ENCODE measurements at places on chromosomes 4 and X. TPM values are rescaled to one million over a fixed set of nuclear protein-coding genes. Genes with fewer than 3 reads are reported as not detected.
A peak's percentile ranks its signal among the peaks of the same experiment; 100 is the strongest.

GAGE12F gene
- not detected for total RNA-seq

ALAS2 gene
- total RNA-seq = 0.38 TPM

MTMR8 gene
- 0.44 TPM for total RNA-seq

IGFBP7 gene
- 698 TPM for total RNA-seq

KLHL13 gene
- 11.4 TPM for total RNA-seq

CT47B1 gene
- not detected for total RNA-seq

ZCCHC13 gene
- total RNA-seq = not detected

HHIP gene
- not detected for total RNA-seq

SLIT2 gene
- total RNA-seq = 6.0 TPM

DNA sequence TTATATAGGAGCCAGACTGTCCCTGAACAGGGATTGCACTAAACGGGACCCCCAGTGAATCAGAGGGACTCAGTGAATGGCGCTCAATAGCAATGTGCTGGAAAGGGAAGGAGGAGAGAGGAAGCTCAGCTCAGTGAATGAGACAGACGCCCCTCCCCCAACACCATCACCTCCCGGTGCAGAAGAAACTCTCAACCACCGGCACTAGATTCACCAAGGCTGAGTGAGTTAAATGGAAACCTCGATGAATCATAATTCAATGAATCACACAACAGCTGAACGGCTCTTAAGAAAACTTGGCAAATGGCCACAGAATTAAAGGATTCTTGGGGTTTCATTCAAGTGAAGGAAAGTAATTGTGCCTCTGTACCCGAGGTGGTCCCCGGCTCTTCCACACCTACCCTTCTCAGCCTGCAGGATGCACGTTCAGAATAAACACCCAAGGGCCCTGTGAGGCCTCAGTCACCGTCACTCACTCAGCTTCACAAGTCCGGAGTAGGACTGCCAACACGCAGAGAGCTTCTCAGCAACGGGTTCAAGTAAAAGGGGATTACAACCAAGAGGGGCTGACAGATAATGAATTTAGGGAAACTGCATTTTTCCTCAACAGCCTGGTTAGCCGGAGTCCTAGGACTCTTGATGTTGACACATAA lies 29.3 kb downstream of the CRMP1 start:
- DNase-seq = no peak

DNA sequence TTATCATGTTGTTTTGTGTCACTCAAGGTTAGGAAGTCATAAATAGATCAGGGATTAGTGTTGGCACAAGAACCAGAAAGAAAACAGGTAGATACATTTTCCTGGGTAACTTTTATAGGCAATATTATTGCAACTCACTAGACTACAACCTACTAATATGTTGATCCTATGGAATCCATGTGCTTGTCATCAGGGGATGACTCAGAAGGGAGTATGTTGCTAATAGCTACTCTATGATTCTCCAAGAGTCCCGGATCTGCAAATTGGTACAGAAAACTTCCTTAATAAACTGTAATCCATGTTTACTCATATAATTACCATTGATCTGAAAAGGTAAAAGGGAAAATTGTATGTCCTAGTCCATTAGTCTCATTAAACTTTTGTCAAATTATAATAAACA lies 11.7 kb upstream of the GNRHR start:
- no peak for DNase-seq

DNA sequence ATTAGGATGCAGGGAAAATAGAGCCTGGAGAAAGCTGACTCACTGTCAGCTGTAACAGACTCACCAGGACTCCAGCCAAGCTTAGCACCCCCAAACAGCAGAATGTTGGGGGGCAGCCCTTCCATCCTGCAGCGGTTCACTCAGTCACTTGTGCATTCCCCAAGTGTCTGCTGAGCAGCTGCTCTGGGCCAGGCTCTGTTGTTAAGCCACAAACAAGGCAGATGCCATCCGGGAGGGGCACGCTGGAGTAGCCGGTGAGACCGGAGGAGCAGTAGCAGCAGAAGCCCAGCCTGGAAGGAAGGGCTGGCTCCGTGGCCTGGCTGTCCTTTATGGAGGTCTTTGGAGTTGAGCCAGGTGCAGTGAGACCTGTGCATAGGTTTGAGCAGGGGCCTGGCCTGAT lies 22.0 kb downstream of the CCNQ start:
- no peak for DNase-seq

- no peak for DNase-seq
Observed at GRCh38 chrX:154986826-154987575, 35.5 kb downstream of the F8 start.

DNA sequence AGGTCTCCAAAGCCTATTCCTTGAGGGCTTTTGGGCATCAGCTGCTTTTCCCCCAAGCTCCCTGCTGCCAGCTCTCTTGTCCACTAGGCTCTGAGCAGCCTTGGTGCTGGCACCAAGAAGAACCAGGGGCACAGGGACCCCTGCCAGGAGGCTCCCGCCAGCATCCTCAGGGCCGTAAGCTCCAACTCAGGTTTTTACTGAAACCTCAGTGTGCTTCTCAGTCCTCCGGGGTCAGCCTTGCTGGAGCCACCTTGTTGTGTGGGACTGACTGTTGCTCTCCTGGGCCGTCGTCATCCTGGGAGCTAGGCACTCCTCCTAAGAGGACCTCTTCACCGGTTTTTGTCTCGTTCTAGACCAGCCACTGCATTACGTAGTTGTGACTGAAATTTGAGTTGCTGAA lies 38.9 kb downstream of the NOP14 start:
- DNase-seq = no peak

- DNase-seq = no peak
Observed at GRCh38 chr4:146567396-146567795, 45.7 kb upstream of the SLC10A7 start.

- DNase-seq = no peak
Observed at GRCh38 chr4:74335341-74336021, 27.2 kb downstream of the EPGN start.

DNA sequence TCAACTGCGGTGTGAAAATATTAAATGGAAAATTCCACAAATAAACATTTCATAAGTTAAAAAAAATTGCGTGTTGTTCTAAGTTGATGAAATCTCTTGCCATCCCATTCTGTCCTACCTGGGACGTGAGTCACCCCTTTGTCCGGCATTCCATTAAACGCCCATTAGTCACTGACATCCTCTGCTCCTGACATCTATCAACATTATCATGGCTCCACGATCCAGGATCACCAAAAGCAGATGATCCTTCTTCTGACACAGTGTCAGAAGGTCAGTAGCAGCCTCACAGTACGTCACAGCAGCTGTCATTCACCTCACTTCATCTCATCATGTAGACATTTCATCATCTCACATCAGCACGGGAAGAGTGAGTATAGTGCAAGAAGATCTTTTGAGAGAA lies 125.7 kb downstream of the ZNF827 start:
- DNase-seq = no peak

GRCh38 chrX:37825215-37825842 lies 22.0 kb downstream of the DYNLT3 start:
- no peak for DNase-seq

- DNase-seq = no peak
Observed at GRCh38 chrX:63434206-63434605, 83.1 kb upstream of the SPIN4 start.

- DNase-seq = no peak
Observed at GRCh38 chr4:89243733-89244252, 63.8 kb downstream of the GPRIN3 start.

DNA sequence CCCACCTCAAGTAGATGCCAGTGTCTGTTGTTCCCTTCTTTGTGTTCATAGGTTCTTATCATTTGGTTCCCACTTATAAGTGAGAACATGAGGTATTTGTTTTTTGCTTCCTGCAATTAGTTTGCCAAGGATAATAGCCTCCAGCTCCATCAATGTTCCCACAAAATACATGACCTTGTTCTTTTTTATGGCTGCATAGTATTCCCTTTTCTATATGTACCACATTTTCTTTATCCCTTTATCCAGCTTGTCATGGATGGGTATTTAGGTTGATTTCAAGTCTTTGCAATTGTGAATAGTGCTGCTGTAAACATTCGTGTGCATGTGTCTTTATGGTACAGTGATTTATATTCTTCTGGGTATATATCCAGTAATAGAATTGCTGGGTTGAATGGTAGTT lies 138.4 kb downstream of the GLRA3 start:
- no peak for DNase-seq

DNA sequence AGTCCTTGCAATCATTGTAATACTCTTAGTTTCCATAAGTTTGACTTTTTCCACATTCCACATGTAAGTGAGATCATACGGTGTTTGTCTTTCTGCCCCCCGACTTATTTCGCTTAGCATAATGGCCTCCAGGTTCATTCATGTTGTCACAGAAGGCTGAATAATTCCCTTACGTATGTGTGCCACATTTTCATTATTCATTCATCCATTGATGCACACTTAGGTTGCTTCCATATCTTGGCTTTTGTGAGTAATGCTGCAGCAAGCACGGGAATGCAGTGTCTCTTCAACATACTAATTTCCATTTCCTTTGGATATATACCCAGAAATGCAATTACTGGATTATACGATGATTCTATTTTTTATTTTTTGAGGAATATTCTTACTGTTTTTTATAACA lies 22.0 kb upstream of the VEGFC start:
- no peak for DNase-seq

- DNase-seq = no peak
Observed at GRCh38 chr4:8160572-8160971, 2.0 kb upstream of the ABLIM2 start.

DNA sequence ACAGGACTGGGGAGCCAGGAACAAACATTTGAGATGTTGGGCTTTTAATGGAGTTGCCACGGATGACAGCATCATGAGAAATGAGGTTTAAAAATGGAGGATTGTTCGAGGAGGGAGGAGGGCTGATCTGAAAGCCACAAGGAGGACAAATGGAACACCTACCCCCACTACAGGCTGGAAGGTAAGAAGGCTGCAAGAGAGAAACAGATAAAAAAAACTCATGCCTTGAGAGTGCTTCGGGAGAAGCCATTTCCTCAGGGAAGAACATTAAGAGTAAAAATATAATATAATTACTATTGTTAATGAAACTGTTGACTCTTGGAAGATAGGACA lies 119.5 kb upstream of the MAP9 start:
- no peak for DNase-seq

GRCh38 chr4:8542776-8543525 lies 37.2 kb upstream of the GPR78 start:
- no peak for DNase-seq

- DNase-seq = no peak
Observed at GRCh38 chrX:24395775-24396174, 35.3 kb downstream of the SUPT20HL1 start.

DNA sequence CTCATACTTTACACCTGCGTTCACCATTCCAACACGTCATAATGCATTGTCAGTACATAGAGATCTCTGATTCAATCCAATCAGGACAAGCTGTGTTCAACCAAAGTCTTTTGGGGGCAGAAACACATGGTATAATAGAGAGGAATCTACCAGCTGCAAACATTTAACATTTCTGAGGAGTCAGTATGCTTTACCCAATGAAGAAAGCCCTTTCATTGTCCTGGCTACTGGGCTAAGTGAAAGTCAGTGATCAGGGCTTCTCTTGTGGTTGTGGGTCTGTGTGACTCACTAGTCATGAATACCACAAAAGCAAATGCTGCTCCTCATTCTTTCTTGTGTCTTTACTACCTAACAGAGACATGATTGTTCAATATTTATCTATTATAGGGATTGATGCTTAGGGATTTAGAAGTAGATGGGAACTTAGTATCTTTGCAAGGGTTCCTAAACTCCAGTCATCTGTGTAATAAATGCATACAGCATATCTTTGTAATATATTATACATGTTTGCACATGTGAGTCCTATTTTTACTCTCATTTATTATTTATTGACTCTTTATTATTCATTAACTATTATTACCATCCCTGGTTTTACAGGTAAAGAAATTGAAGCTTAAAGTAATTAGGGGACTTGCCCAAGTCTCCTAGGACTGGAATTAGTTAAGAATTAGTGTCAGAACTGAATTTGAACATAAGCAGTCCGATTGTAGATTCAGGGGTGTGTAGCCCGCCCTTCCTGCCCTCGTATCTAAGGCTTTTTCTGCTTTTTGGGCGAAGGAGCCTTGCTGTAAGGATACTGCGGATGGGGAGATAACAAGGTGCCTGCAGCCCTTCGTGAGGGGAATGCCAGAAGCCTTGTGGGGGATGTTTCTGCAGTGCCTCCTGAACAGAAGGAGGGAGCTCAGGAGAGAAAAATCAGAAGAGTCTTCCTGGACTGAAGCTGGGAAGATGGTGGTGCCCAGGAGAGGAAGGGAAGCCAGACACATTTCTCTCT lies 353.1 kb upstream of the BOD1L1 start:
- no peak for DNase-seq

DNA sequence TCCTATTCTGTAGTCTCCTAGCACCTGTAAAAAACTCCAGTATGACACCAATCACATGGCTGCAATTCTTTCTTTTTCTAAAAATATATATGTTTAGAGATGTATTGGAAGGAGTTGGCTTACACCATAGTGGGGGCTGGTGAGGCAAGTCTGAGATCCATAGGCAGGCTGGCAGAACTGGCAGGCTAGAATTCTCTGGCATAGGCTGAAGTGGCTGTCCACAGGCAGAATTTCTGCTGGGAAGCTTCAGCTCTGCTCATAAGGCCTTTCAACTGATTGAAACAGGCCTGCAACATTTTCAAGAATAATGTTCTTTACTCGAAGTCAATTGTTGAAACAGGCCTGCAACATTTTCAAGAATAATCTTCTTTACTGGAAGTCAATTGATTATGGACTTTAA lies 37.0 kb downstream of the FGF2 start:
- DNase-seq = no peak

GRCh38 chrX:155767051-155767875 lies 113.9 kb upstream of the VAMP7 start:
- DNase-seq = peak; percentile 23

- DNase-seq = no peak
Observed at GRCh38 chr4:144716778-144717177, 70.8 kb downstream of the HHIP start.

- DNase-seq = no peak
Observed at GRCh38 chr4:82753238-82753637, 45.4 kb downstream of the SCD5 start.

DNA sequence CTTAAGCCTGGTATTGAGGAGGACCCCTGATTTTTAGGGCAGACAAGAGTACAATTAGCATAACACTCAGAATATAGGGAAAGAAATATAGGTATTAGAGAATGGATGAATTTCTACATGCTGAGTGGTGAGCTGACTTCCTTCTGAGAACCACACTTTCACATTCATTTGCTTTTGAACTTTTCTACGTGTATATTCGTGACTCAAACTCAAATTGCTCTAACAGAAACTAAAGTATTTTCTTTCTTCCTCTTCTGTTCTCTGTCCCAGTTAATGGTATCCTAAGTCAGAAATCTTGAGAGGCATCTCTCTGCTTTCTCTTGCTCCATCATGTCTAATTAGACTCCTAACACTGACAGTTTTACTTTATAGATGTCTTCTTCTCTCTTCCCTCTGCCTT lies 103.2 kb upstream of the CITED1 start:
- DNase-seq = no peak

- DNase-seq = no peak
Observed at GRCh38 chr4:140090215-140090731, 63.7 kb downstream of the MAML3 start.
